Hematopoietic multipotent progenitor cell treated with erythropoietin and hydrocortisone succinate and interleukin-3 and kit ligand, for 15 days (in vitro differentiated cells): ENCODE measurements at places on chromosomes 7 and 10.

GRCh38 chr7:92422926-92423325 lies 24.4 kb upstream of the GATAD1 start:
- DNase-seq: no peak

- no peak for DNase-seq
These were observed 44.8 kb downstream of the CLIP2 start for GRCh38 chr7:74334030-74334429.

GRCh38 chr7:79610313-79610712 lies 156.8 kb upstream of the MAGI2 start:
- no peak for DNase-seq

- no peak for DNase-seq
These were observed 21.9 kb upstream of the FRAT2 start for GRCh38 chr10:97356318-97356914.

GRCh38 chr7:47636081-47636432 lies 54.1 kb upstream of the TNS3 start:
- no peak for DNase-seq

DNA sequence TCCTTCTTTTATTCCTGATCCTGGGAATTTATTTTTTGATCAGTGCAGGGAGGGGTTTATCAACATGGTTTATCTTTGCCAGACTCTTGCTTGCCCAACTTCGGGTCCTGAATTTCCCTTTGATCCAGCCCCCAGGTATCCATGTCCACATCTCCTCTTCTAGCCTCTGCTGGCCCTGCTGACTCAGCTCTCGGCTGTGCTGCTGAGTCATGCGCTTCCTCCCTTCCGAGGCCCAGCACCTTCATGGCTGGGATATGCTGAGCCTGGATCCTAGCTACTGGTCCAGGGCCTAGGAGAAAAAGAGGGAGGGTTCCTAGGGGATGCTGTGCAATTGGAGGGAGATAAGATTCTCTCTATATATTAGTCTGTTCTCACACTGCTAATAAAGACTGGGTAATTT lies 380.7 kb upstream of the SHH start:
- DNase-seq: no peak

DNA sequence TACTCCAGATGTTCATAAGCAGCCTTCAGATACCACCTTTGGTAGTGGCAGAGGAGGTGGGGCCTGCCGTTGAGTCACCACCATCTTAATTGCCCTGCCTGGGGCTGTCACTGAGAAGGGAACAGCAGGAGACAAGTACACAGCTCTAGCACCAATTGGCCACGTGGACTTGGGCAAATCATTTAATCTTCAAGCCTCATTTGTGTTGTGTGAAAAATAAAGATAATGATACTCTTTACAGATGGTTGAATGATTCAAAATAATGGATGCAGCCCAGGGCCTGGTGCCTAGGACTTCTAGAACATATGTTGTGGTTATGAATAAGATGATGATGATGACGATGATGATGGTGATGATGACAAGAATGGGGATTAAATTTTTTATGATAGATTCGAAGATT lies 111.9 kb upstream of the ADAM12 start:
- DNase-seq: no peak

DNA sequence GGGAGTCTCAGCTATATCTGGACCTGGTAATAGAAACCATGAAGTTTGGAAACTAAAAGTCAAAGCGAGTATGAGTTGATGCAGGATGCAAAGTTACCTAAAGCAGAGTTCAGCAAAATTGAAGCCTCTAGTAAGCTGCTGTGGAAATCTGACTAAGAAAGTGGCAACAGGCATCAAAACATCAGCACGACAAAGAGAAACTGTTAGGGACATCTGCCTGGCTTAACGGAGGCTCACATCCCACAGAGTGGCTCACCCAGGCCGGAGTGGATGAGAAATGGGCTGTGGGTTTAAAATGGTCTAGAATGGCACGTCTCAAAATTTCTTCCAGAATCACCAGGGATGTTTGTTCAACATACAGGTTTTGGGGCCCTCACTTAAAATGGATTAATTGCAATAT lies 164.1 kb upstream of the NPY start:
- no peak for DNase-seq

- DNase-seq: no peak
These were observed 73.8 kb downstream of the CUL1 start for GRCh38 chr7:148772297-148773089.

DNA sequence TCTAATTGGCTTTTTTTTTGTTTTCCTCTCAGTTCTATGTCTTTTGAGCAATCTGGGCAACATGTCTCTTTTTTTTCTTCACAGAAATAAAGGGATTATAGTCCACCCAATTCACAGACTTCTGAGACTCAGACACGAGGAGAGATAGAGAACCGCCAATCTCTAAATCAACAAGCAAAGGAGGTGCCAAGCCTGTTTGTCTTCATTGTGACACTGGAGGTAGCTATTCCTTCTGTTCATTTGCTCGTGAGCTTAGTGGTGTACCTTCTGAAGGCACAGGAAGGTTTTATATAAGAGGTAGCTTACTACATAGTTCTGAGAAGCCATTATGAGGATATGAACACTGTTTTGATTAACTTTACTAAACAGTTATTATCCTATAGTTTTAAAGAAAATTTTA lies 6.1 kb downstream of the EPHB6 start:
- DNase-seq: no peak

DNA sequence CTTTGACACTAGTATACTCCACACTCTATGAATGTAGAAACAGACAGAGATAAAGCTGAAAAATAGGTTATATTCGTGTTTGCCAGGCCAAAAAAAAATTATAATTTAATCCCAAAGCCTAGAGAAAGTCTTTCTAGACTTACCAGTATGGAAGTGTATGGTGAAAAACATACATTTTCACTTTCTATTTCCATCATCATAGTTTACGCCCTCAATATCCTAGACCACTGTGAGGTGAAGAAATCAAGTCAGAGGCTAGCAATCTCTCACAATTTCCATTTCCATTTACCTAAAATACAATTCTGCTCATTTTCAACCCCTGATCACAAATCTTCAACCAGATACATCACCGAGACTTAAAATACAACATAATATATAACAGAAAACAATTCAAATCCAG lies 16.2 kb downstream of the GPR22 start:
- no peak for DNase-seq

- no peak for DNase-seq
These were observed 94.3 kb upstream of the SDK1 start for GRCh38 chr7:3206771-3207191.

- no peak for DNase-seq
These were observed 84.1 kb downstream of the THSD7A start for GRCh38 chr7:11747715-11748485.

- DNase-seq: no peak
These were observed 622.3 kb downstream of the SUGCT start for GRCh38 chr7:40757109-40757508.

GRCh38 chr10:10294881-10295529 lies 722.7 kb upstream of the CELF2 start:
- DNase-seq: no peak

- DNase-seq: no peak
These were observed 563.0 kb downstream of the PARD3 start for GRCh38 chr10:34252111-34252510.

- DNase-seq: no peak
These were observed 41.6 kb upstream of the AQP1 start for GRCh38 chr7:30869794-30870611.

GRCh38 chr7:142626420-142627035 lies 122.7 kb upstream of the PRSS1 start:
- peak; percentile 62 for DNase-seq

GRCh38 chr10:50503661-50504320 lies 120.0 kb downstream of the SGMS1 start:
- no peak for DNase-seq
